Type B pancreatic cell (in vitro differentiated cells): ENCODE measurements at places on chromosomes 7 and 10.

- peaks cover 31% of the 10 kb centered on the region for H3K4me1 ChIP-seq
- peak overlapping the region; percentile 9 for H3K4me3 ChIP-seq
- DNase-seq, result no peak
- H3K36me3 ChIP-seq, result no peaks in the 10 kb centered on the region
Measured at GRCh38 chr7:2564970-2565540, 6.3 kb downstream of the IQCE start.

GRCh38 chr7:149319376-149319775, 57.4 kb downstream of the ZNF783 start:
- H3K4me1 ChIP-seq, result no peaks in the 10 kb centered on the region
- no peak overlapping the region for H3K27ac ChIP-seq
- H3K27me3 ChIP-seq, result peaks cover 22% of the 10 kb centered on the region
- DNase-seq, result no peak
- H3K4me3 ChIP-seq, result no peak overlapping the region

GRCh38 chr10:102393411-102394078, 2.0 kb upstream of the NFKB2 start:
- peaks cover 13% of the 10 kb centered on the region for H3K4me1 ChIP-seq
- peak overlapping the region; percentile 92 for H3K4me3 ChIP-seq
- peak overlapping the region; percentile 84 for H3K27ac ChIP-seq
- H3K27me3 ChIP-seq, result peaks cover 24% of the 10 kb centered on the region

DNA sequence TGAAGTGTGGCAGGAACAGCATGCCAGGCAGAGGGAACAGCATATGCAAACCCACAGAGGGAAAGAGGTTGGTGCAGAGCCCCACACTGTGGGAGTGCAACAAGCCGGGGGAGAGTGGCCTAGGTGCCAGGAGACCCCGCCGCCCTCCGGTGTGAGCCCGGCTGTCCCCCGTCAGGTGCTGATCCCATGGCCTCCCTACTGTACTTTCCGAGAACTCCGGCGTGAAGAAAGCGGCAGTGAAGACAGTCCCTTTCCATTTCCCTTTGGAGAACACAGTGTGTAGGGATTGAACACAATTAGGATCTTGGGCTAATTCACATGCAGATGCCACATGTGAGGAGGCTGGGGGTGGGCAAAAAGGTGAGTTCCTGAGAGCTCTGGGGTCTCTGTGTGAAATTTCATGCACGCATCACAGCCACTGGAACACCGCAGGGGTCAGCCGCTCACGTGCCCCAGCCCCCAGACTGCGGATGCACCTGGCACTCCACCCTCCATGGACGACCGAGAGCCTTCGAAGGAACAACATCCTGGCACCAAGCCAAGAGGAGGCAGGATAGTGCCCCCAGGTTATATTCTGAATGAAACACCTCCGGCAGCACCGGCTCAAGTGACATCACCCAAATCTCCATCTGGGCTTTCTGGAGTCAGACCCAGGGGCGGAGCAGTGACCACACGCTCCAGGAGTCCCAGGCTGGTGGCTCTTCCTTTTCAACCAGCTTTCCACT, 82.1 kb upstream of the PPP2R2D start:
- peaks cover 26% of the 10 kb centered on the region for H3K27me3 ChIP-seq
- H3K27ac ChIP-seq, result no peak overlapping the region
- peaks cover 8% of the 10 kb centered on the region for H3K4me1 ChIP-seq
- DNase-seq, result peak; percentile 61

DNA sequence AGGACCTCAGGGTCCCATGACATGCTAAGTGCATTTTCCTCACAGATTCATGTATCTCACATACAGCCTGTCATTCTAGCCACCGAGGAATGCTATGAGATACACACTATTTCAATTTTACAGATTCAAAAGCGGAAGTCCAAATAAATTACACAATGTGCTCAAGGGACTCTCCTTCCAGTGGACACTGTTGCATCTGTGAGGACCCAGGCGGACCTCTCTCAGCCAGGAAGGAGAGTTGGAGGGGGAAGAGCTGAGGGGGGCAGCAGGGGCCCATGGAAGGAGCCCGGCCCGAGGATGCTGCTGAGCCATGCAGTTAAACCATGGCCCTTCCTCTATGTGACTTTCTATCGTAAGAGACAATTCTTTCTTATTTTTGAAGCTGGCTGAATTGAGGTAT, 93.6 kb downstream of the VOPP1 start:
- no peak overlapping the region for H3K27ac ChIP-seq
- no peak overlapping the region for H3K4me3 ChIP-seq
- no peaks in the 10 kb centered on the region for H3K36me3 ChIP-seq
- no peaks in the 10 kb centered on the region for H3K4me1 ChIP-seq
- no peaks in the 10 kb centered on the region for H3K27me3 ChIP-seq
- no peak for DNase-seq

DNA sequence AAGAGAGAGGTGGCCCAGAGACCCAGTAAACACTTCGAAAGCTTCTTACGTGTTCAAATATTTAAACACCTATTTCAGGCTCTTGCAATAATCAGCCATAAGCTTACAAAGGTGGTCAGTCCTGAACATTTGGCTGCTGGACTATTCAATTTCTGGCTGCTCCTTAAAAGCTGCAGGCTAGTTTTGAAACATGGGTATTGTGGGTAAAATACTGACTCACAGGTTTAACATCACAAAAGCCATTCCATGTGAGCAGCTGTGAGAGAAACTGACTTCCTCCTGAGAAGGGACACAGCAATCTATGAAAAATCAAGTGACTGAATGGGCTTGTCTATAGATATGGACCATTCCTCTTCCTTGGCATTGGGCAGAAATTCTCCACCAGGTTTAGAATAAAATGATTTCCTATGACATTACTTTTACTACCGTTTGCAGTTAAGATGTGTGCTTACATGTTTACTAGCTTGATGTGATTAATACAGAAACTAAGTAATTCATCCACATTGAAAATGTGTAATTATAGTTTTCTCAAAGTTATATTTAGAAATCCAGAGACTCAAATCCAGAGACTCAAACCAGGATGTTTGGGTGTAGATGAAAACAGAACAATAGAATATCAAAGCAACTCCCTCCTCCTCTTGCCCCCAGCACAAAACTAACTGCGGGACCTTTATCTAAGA, 252.3 kb downstream of the GATA3 start:
- no peak overlapping the region for H3K27ac ChIP-seq
- no peak for DNase-seq
- H3K36me3 ChIP-seq, result no peaks in the 10 kb centered on the region
- peaks cover 17% of the 10 kb centered on the region for H3K27me3 ChIP-seq
- H3K4me3 ChIP-seq, result no peak overlapping the region
- no peaks in the 10 kb centered on the region for H3K4me1 ChIP-seq

GRCh38 chr7:41448104-41448503, 254.8 kb downstream of the INHBA start:
- peaks cover 21% of the 10 kb centered on the region for H3K4me1 ChIP-seq

GRCh38 chr10:69957886-69958555, 94.6 kb upstream of the MACROH2A2 start:
- H3K4me1 ChIP-seq, result peaks cover 16% of the 10 kb centered on the region
- peaks cover 10% of the 10 kb centered on the region for H3K27me3 ChIP-seq
- H3K4me3 ChIP-seq, result no peak overlapping the region

GRCh38 chr10:73959484-73960243, 38.3 kb upstream of the VCL start:
- peaks cover 20% of the 10 kb centered on the region for H3K4me1 ChIP-seq
- peak overlapping the region; percentile 26 for H3K27ac ChIP-seq
- no peaks in the 10 kb centered on the region for H3K36me3 ChIP-seq
- no peak for DNase-seq
- H3K27me3 ChIP-seq, result no peaks in the 10 kb centered on the region

- H3K36me3 ChIP-seq, result no peaks in the 10 kb centered on the region
- DNase-seq, result no peak
- H3K4me1 ChIP-seq, result no peaks in the 10 kb centered on the region
- H3K4me3 ChIP-seq, result no peak overlapping the region
Measured at GRCh38 chr7:17009007-17009719, 127.4 kb upstream of the AGR3 start.

- DNase-seq, result peak; percentile 42
- no peaks in the 10 kb centered on the region for H3K27me3 ChIP-seq
- H3K4me3 ChIP-seq, result no peak overlapping the region
- peaks cover 16% of the 10 kb centered on the region for H3K36me3 ChIP-seq
- H3K27ac ChIP-seq, result no peak overlapping the region
Measured at GRCh38 chr10:327889-328852, 192.9 kb downstream of the ZMYND11 start.

DNA sequence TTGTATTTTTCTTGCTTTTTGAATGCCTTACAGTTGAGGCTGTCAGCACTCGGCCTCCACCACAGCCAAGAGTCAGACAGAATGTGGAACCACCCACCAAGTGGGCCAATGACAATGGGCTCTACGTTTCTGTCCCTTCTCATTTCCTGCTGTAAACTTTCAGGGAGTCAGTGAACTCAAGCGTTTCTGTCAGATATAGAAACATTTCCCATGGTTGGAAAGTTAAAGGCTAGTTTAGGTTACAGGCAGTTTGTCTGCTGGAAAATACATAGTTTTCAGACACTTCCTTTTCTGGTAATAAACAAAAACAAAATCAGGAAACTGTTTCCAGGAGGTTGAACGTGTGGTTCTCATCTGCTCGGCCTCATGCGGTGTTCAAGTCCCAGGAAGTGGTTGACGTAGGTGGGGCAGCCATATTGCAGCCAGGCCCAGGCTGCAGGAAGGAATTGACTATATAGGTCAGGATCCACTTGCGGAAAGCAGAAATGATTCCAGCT, 245.1 kb downstream of the CAMK1D start:
- peak overlapping the region; percentile 18 for H3K27ac ChIP-seq
- H3K36me3 ChIP-seq, result peaks cover 10% of the 10 kb centered on the region
- no peak overlapping the region for H3K4me3 ChIP-seq
- peaks cover 25% of the 10 kb centered on the region for H3K4me1 ChIP-seq
- H3K27me3 ChIP-seq, result no peaks in the 10 kb centered on the region

GRCh38 chr7:156897673-156898072, 4.7 kb upstream of the LMBR1 start:
- H3K36me3 ChIP-seq, result no peaks in the 10 kb centered on the region
- no peak overlapping the region for H3K4me3 ChIP-seq
- peak overlapping the region; percentile 20 for H3K27ac ChIP-seq
- H3K27me3 ChIP-seq, result no peaks in the 10 kb centered on the region

- H3K36me3 ChIP-seq, result no peaks in the 10 kb centered on the region
- H3K4me1 ChIP-seq, result no peaks in the 10 kb centered on the region
- no peak overlapping the region for H3K4me3 ChIP-seq
- H3K27me3 ChIP-seq, result no peaks in the 10 kb centered on the region
Measured at GRCh38 chr7:117393781-117394180, 33.5 kb downstream of the ASZ1 start.

DNA sequence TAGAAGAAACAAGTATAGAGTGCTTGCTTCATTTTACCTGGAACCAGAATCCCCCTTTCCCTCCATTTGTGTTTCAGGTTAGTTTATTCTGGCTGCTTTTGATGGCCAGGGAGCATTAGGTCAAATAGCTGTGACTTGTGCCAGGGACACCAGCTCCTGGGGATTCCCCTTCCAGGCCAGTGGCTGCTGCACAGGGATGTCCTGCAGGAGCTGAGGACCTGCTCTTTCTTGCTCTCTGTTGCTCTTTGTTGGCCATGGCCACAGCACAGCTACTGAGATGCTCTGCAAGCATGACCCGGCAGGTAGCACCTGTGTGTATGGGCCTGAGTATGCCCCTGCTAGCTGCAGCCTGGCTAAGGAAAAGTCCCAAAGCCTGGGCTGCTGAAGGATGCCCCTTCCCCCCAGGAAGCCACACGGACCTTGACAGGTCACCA, 208.9 kb downstream of the EBF3 start:
- no peak overlapping the region for H3K27ac ChIP-seq
- H3K36me3 ChIP-seq, result no peaks in the 10 kb centered on the region
- H3K4me3 ChIP-seq, result no peak overlapping the region
- H3K27me3 ChIP-seq, result no peaks in the 10 kb centered on the region
- H3K4me1 ChIP-seq, result no peaks in the 10 kb centered on the region

DNA sequence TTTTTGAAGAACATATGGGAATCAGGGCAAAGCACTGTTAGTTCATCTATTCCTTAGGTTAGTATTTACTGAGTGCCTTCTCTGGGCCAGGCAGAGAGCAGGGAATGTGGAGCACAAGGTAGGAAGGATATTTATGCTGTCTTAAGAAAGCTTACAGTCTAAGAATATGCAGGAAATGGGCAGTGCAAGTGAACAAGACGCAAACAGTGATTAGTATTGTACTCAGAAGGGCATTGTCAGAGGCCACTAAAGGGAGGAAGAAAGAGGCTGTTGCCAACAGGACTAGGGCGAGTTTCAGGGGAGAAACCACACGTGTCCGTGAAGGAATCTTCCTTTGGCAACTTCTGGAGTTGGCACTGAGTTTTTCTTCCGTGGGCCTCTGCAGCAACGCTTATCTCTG, 552.8 kb upstream of the COBL start:
- H3K36me3 ChIP-seq, result no peaks in the 10 kb centered on the region
- H3K4me1 ChIP-seq, result no peaks in the 10 kb centered on the region
- no peak overlapping the region for H3K27ac ChIP-seq
- no peak overlapping the region for H3K4me3 ChIP-seq
- no peaks in the 10 kb centered on the region for H3K27me3 ChIP-seq

DNA sequence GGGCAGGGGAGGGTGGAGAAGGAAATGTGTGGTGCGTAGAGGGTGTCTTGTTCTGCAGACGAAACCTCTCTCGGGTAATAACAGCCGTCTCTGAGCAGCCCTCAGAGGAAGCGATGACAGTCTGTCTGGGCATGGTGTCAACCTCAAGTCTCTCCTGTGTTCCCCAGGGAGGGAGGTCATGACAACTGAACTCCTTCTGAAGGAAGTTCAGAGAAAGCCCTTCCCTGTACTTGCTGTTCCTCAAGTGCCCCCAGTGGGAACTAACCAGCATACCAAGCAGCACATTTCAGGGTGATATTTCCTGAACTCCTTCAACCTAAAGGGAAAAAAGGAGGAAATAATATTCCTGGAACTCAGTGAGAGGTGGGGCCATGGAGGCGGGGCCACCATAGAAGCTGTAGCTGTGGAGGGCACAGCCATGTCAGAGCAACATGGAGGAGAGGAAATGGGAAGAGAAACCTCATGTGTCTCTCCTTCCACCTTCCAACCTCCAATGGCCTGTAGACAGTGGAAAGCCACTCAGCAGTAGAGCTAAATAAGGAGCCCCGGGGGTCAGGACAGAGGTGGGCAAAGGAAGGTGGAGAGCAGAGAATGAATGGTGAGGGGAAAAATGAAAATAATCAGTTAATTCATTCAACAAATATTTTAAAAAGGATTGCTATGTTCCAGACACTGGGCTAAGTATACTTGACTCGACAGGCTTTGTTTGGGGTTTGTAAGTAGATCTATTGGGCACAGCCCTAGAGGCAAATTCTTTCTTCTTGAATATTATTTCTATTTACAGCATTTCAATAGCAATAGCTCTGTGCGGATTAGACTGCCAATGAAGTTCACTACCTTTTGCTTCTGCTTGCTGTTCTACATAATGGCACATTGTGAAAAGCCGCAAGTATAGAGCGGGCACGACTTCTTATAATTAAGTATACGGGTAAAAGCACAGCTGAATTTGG, 61.0 kb upstream of the AOAH start:
- H3K27ac ChIP-seq, result peak overlapping the region; percentile 24
- H3K27me3 ChIP-seq, result no peaks in the 10 kb centered on the region
- no peaks in the 10 kb centered on the region for H3K36me3 ChIP-seq
- H3K4me3 ChIP-seq, result no peak overlapping the region
- H3K4me1 ChIP-seq, result peaks cover 13% of the 10 kb centered on the region

DNA sequence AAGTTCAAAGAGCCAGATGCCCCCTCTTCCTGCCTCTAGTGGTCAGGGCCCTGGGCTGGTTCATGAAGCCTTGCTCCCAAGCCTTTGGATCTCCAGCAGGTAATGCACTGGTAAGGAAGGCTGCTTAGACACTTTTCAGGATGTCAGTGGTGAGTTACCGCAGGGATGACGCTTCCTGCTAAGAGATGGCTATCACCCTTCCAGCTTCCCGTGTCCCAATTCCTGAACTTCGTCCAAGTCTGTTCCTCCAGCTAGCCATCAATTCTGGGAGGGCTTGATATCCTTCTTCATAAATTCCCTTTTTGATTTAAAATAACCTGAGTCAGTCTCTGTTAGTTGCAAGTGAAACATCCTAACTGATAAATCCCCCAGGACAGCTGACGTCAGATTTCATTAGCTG, 221.2 kb downstream of the PLXNA4 start:
- no peak overlapping the region for H3K4me3 ChIP-seq
- H3K27ac ChIP-seq, result no peak overlapping the region
- H3K36me3 ChIP-seq, result no peaks in the 10 kb centered on the region
- H3K27me3 ChIP-seq, result peaks cover 23% of the 10 kb centered on the region
- H3K4me1 ChIP-seq, result peaks cover 27% of the 10 kb centered on the region
- no peak for DNase-seq
